ENCODE measurements at places on chromosomes 13 and 19. TPM values are rescaled to one million over a fixed set of nuclear protein-coding genes. Genes with fewer than 3 reads are reported as not detected.
A peak's percentile ranks its signal among the peaks of the same experiment; 100 is the strongest.

- DNase-seq, result no peak
Measured at GRCh38 chr13:94232956-94233355, 246.5 kb downstream of the DCT start.

DNA sequence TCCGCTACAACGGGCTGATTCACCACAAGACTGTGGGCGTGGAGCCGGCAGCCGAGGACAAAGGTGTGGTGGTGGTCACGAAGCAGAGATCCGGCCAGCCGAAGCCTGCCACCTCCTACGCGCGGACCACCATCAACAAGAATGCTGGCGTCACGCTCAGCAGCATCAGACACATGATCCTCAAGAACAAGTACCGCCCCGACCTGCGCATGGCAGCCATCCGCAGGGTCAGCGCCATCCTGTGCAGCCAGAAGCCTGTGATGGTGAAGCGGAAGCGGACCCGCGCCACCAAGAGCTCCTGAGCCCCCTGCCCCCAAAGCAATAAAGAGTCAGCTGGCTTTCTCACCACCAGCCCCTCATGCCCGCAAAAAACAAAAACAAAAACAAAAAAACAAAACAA lies 34.4 kb downstream of the ZNF44 start:
- no peak for DNase-seq

DNA sequence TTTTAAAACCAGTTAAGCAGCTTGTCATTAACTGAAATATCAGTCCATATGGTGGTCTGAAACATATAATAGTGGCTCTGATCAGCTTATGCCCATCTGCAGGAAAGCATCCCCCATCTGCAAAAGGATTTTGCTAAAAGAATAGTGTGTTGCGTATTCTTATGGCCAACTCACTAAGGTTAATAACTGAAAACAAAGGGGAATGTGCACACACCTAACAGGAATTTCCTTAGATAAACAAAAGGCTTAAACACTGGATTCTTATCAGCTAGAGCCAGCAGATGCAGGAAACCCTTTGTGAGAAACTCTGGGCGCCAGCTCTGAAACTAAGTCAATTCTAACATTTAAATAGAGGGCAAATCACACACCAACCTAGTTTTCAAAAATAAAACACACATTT lies 22.1 kb downstream of the VPS36 start:
- DNase-seq, result no peak

DNA sequence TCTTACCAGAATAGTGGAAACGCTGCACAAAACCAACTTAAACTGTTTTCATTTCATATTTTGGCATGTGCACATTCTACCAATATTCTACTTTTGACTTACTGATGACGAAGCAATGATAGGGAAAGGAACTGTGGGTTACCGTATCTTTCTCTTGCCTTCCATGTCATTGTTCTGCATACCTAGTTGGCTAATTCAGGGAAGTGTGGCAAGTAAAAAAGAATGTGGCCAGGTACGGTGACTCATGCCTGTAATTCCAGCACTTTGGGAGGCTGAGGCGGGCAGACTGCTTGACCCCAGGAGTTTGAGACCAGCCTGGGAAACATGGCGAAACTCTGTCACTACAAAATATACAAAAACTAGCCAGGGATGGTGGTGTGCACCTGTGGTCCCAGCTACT lies 108.2 kb downstream of the SIPA1L3 start:
- no peak for DNase-seq

GRCh38 chr13:95642028-95642621 lies 2.4 kb downstream of the DZIP1 start:
- DNase-seq, result peak; percentile 64

- no peak for DNase-seq
Measured at GRCh38 chr13:31538067-31539042, 201.0 kb upstream of the RXFP2 start.

GRCh38 chr19:2270423-2271233 lies 11.3 kb downstream of the PEAK3 start:
- DNase-seq, result peak; percentile 94

- DNase-seq, result no peak
Measured at GRCh38 chr13:110503979-110504499, 57.5 kb downstream of the RAB20 start.

DNA sequence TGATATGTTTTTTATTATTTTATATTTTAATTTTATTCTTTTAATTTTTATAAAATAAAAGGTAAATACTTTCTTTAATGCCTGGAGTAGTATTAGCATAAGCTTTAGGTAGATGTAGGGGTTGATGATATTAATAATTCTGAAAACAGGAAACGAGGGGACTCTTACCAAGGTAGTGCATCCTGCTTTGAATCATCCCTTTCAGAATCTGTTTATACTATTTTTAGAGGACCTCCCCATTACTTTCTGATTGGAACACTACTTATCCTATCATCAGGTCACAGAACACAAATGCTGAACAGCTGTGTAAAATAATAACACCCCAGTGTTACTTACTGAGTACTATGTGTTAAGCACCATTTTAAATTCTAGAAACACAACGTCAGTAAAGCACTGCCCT lies 27.3 kb downstream of the COG6 start:
- no peak for DNase-seq

DNA sequence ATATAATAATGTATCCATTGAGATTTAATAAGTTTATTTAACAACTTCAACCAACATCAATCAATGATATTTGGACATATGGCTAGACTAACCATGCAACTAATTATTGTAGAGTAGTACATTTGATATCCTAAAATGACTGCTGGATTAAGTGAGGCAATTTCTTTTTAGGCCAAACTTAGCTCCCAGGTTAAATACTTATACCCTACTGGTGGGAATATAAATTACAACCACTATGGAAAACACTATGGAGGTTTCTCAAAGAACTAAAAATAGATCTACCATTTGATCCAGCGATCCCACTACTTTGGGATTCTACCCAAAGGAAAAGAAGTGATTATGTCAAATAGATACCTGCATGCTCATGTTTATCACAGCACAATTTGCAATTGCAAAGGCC lies 345.8 kb downstream of the RBM26 start:
- DNase-seq, result no peak

GRCh38 chr13:87622971-87623370 lies 48.2 kb upstream of the SLITRK5 start:
- no peak for DNase-seq

DNA sequence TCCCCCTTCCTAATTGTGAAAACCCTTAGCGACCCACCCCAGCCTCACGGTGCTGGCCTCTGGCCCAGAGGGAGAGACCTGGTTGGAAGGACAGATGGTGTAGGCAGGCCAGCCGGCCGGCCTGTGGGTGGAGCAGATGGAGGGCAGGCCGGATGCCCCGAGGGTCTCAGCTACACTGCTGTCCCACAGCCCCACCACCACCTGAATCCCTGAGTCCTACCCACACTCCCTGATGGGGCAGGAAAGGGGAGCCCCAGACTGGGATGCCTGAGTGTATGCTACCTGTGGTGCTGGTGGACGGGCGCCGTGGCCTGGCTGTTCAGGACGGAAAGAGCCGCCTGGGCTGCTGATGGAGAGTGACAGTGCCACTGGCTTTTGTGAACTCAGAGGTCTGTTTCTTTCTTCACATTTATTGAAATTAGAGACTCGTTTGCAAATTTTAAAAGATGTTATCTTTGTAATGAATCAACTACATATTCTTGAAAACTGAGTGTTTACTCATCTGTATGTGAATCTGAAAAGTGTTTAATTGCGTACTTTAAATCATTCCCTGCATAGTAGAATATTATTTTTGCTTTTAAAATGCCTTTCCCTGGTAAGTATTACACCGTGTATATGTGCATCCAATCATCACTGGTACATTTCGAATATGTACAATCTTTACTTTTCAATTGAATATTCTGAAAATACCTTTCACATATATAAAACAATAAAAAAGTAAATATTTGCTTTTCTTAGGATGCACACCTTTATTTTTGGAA lies 35.7 kb downstream of the TFDP1 start:
- DNase-seq, result peak; percentile 52

GRCh38 chr13:96417939-96418685 lies 328.2 kb downstream of the HS6ST3 start:
- no peak for DNase-seq

- DNase-seq, result no peak
Measured at GRCh38 chr13:97538203-97538602, 104.2 kb downstream of the RAP2A start.

DNA sequence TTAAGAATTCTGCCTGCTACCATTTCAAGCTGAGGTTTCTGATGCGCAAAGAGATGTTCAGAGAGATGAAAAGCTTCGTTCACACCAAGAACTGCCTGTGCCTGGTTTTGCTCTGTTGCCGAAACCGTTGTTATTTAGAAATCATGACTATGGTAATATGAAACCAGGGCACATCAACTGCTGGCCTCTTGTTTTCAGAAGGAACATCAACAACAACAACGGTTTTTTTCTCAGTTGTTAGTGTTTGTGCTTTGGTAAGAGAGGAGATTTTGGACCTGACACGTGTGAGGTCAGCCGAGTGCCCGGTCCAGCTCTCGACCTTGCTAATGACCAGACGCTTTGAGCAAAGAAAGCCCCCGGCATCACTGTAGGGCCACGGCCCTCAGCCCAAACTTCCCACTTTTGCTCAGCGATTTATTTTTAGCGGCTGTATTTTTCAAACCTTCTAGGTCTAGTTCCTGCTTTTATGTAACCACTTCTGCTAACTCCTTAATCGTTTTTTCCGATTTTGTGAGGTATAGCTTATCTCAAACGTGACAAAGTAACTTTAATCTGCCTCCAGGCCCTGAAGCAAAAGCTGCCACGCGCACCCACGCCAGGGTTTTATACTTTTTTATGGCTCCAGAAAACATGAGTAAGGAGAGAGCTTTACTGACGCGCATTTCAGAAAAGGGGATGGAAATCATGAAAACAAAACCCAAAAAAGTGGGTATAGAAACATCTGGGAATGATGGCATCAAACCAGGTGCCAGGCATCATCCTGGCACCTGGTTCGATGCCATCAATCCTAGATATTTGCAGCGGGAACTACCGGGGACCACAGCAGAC lies 42.0 kb downstream of the KLF2 start:
- peak; percentile 55 for DNase-seq

ZNF565 gene
- total RNA-seq, result 7.4 TPM

CLEC17A gene
- 0.18 TPM for total RNA-seq

CEACAM1 gene
- 5.2 TPM for total RNA-seq

All from aorta (tissue), 5 donors.